Left lung (tissue), 14 donors: ENCODE measurements at places on chromosomes 12 and 14. TPM values are rescaled to one million over a fixed set of nuclear protein-coding genes. Genes with fewer than 3 reads are reported as not detected.
A peak's percentile ranks its signal among the peaks of the same experiment; 100 is the strongest.

- no peak overlapping the region for H3K4me3 ChIP-seq
- H3K27ac ChIP-seq, result no peak overlapping the region
- no peak for DNase-seq
- no peaks in the 10 kb centered on the region for H3K4me1 ChIP-seq
These were observed 172.4 kb upstream of the NUDT4 start for GRCh38 chr12:93205361-93205760.

- H3K4me1 ChIP-seq, result no peaks in the 10 kb centered on the region
- no peaks in the 10 kb centered on the region for H3K27me3 ChIP-seq
- H3K36me3 ChIP-seq, result no peaks in the 10 kb centered on the region
- H3K4me3 ChIP-seq, result no peak overlapping the region
- no peak for DNase-seq
- no peak overlapping the region for H3K27ac ChIP-seq
These were observed 164.1 kb downstream of the SLC41A2 start for GRCh38 chr12:104793968-104794367.

GRCh38 chr12:29346769-29347421 lies 34.1 kb downstream of the ERGIC2 start:
- no peaks in the 10 kb centered on the region for H3K36me3 ChIP-seq
- no peak overlapping the region for H3K27ac ChIP-seq
- no peaks in the 10 kb centered on the region for H3K4me1 ChIP-seq
- no peaks in the 10 kb centered on the region for H3K27me3 ChIP-seq

DNA sequence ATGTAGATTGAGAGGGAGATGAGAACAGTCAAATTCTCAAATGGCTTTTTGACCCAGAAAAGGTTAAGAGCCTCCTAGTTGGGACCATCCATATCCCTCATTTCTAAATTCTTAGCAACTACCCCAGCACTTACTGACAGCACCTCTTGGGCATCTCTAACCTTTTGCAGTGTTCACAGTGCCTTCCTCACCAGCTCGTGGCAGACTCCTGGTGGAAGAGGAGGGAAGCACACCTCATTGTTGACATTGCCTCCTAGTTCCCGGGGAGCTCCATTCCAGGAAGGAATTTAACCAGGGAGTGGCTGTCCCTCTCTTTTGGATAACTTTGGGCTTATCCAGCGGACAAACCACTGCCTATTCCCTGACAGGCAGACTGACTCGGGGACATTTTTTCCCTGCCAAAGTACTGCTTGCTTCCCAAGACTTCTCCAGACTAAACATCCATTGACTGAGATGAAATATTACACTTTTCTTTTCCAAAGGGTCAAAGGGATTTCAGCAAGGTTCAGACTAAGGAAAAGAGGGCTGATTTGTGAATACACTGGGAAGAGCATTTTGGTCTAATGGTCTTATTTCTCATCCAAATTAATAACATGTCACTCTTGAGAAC lies 9.0 kb upstream of the OR6J1 start:
- H3K4me1 ChIP-seq, result no peaks in the 10 kb centered on the region
- H3K36me3 ChIP-seq, result no peaks in the 10 kb centered on the region
- no peak overlapping the region for H3K4me3 ChIP-seq
- peak; percentile 25 for DNase-seq

DNA sequence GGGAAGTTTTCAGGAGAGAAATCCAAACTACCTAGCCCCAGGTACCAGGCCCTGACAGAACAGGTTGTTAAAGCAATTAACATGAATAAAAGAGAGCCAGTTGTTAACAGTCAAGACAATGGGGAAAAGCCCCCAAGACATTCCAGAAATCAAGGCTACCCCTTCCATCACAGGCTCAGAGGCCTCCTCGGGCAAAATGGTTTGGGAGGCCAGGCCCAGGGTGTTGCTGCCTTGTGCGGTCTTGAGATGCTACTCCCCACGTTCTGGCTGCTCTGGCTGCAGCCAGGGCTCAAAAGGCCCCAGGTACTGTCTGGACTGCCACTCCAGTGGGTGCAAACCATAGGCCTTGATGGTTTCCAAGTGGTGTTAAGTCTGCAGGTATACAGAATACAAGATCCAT lies 7.0 kb downstream of the CRY1 start:
- H3K4me1 ChIP-seq, result no peaks in the 10 kb centered on the region
- H3K36me3 ChIP-seq, result no peaks in the 10 kb centered on the region
- H3K4me3 ChIP-seq, result no peak overlapping the region
- no peak overlapping the region for H3K27ac ChIP-seq
- no peak for DNase-seq
- no peaks in the 10 kb centered on the region for H3K27me3 ChIP-seq

DNA sequence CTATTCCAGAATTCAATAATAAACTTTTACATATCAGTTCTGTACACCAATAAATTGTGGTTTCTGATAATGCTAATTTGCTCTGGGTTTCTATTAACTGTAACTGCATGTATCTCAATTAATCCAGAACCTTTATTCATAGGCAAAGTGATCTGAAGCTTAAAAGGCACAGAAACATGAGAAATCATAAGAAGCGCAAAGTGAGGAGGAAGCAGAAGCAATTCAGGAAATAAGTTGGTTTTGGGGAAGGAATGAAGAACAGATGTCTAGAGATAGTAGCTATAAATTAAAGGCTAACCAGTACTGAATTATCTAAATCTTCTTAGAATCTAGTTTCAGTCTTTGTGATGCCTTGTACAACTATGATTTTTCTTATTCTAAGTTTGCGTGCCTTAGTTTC lies 24.6 kb downstream of the KERA start:
- no peaks in the 10 kb centered on the region for H3K36me3 ChIP-seq
- no peak for DNase-seq
- no peak overlapping the region for H3K27ac ChIP-seq
- no peaks in the 10 kb centered on the region for H3K27me3 ChIP-seq

- no peak overlapping the region for H3K4me3 ChIP-seq
- H3K36me3 ChIP-seq, result no peaks in the 10 kb centered on the region
- DNase-seq, result peak; percentile 36
- H3K4me1 ChIP-seq, result peaks cover 3% of the 10 kb centered on the region
- H3K27ac ChIP-seq, result no peak overlapping the region
These were observed 77.8 kb downstream of the HECTD4 start for GRCh38 chr12:112304436-112304835.

GRCh38 chr14:105862581-105863239 lies 336.3 kb downstream of the TMEM121 start:
- H3K27me3 ChIP-seq, result peaks cover 61% of the 10 kb centered on the region
- no peaks in the 10 kb centered on the region for H3K36me3 ChIP-seq
- H3K27ac ChIP-seq, result no peak overlapping the region
- H3K4me1 ChIP-seq, result no peaks in the 10 kb centered on the region

GRCh38 chr14:76844223-76844622 lies 18.0 kb downstream of the LRRC74A start:
- no peak for DNase-seq
- H3K27me3 ChIP-seq, result no peaks in the 10 kb centered on the region
- H3K27ac ChIP-seq, result no peak overlapping the region
- no peaks in the 10 kb centered on the region for H3K36me3 ChIP-seq
- H3K4me3 ChIP-seq, result no peak overlapping the region

DNA sequence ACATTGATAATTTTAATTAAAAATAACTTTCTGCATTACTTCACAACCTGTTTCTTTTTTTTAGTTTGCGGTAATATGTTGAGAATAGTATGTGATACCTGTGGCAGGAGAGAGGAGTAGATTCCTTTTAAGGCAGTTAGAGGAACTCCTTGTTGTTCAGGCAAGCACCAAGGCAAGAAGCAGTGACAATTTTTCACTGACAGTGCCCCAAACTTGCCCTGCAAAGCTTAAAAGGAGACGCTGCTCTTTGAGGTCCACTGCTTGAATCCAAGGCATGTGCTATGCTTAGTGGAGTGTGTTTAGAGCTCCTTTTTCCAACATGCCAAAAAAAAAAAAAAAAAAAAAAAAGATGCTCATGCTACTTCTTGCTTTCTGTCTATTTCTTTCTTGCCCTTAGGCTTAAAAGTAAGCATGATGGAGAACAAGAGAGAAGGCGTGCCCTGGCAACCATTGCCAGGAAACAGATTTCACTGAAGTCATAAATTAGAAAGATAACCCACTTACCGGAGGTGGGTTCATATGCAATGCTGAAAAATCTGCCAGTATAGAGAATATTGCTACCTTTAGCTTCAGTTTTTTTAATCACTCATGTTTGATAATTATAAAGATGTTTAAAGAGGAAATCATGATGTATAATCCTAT lies 58.3 kb upstream of the DYRK2 start:
- no peaks in the 10 kb centered on the region for H3K4me1 ChIP-seq
- no peaks in the 10 kb centered on the region for H3K27me3 ChIP-seq
- H3K27ac ChIP-seq, result no peak overlapping the region
- DNase-seq, result no peak
- H3K4me3 ChIP-seq, result no peak overlapping the region

- H3K27me3 ChIP-seq, result no peaks in the 10 kb centered on the region
- no peaks in the 10 kb centered on the region for H3K36me3 ChIP-seq
- H3K4me1 ChIP-seq, result peaks cover 27% of the 10 kb centered on the region
- no peak overlapping the region for H3K27ac ChIP-seq
- no peak for DNase-seq
These were observed 101.8 kb upstream of the BBS10 start for GRCh38 chr12:76449993-76450392.

- H3K27me3 ChIP-seq, result no peaks in the 10 kb centered on the region
- no peak overlapping the region for H3K4me3 ChIP-seq
These were observed 137.4 kb downstream of the ZNF664 start for GRCh38 chr12:124110372-124110883.

The CIT gene
- 7.0 TPM for total RNA-seq

The HSPB8 gene
- 68.6 TPM for total RNA-seq

The CD163L1 gene
- 7.3 TPM for total RNA-seq

The RNASE7 gene
- not detected for total RNA-seq

The ITGA7 gene
- total RNA-seq, result 62.4 TPM

The SLC2A3 gene
- total RNA-seq, result 83.2 TPM

The LYSET gene
- 29.1 TPM for total RNA-seq
